ENCODE measurements at places on chromosomes 5 and 9. TPM values are rescaled to one million over a fixed set of nuclear protein-coding genes. Genes with fewer than 3 reads are reported as not detected.
A peak's percentile ranks its signal among the peaks of the same experiment; 100 is the strongest.

Gene FBXL7
- not detected for total RNA-seq

DNA sequence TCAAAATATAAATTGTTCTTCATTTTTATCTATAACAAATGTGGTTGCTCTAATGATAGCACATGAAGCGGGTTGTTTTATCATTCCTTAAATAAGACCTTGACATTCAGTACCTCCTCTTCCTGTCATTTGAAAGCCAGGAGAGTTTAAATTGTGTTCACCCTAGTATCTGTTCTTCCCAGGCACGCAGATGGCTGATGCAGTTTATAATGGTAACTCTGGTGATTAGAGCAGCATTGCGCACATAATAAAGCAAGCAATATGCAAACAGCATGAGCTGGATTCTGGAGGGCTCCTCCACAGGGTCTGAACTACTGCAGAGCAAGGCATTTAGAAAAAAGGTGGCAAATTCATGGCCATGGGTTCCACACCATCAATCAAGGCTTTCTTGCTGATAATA is 307.8 kb downstream of the ENC1 start:
- DNase-seq = no peak

GRCh38 chr9:24502206-24502937 is 43.3 kb downstream of the IZUMO3 start:
- DNase-seq = no peak

- no peak for DNase-seq
These were observed 70.5 kb downstream of the ST8SIA4 start for GRCh38 chr5:100832252-100833230.

Gene LVRN
- not detected for total RNA-seq

DNA sequence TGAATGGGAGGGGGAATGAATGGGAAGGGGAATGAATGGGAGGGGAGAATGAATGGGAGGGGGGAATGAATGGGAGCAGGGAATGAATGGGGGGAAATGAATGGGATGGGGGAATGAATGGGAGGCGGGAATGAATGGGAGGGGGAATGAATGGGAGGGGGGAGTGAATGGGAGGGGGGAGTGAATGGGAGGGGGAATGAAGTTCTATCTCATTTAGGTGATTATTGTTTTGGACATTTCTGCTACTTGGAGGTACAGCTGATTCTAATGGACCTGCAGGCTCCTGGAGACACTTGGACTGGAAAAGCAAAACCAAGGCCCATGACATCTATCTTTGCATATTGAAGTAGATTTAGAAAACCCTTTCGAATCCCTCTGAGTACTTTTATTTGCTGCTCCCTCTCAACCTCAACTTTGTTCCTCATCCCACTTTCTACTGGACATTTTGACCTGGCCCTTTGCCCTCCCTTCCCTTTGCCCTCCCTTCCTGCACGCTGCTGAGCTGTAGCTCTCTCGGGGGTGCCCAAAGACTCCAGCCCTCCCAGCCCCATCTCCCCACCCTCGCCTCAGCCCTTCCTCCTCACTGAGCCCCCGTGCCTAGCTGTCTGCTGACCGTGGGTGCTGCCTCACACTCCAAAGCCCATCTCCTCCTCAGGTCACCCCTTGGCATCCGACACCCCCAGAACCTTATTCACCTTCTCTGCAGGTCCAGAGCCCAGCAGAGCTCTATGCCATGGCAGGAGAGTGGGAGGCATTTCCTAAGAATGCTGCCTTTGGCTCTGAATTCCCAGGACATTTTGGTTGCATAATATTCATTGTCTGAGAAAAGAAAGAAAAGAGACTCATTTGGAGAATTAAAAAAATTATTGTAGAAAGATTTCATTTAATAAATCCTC is 19.9 kb upstream of the LPCAT1 start:
- DNase-seq = no peak

DNA sequence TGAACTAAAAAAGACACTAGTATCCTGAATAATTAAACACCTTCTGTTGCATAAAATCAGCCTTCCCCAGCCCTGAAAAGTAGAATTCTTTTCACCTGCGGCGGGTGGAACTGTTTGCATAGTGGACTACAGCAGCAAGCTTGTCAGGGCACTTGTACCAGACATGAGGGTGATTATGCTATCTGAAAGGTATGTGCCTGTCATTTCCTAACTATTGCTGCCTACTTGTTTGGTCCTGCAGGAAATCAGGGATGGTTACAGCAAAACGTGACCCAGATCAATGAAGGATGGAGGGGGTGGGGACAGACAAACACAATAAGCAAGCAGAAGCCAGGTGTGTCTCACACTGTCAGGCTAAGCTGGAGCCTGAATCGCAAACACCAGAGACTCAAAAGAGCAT is 385.6 kb downstream of the MLLT3 start:
- no peak for DNase-seq

GRCh38 chr9:115672477-115673316 is 480.9 kb upstream of the PAPPA start:
- no peak for DNase-seq

DNA sequence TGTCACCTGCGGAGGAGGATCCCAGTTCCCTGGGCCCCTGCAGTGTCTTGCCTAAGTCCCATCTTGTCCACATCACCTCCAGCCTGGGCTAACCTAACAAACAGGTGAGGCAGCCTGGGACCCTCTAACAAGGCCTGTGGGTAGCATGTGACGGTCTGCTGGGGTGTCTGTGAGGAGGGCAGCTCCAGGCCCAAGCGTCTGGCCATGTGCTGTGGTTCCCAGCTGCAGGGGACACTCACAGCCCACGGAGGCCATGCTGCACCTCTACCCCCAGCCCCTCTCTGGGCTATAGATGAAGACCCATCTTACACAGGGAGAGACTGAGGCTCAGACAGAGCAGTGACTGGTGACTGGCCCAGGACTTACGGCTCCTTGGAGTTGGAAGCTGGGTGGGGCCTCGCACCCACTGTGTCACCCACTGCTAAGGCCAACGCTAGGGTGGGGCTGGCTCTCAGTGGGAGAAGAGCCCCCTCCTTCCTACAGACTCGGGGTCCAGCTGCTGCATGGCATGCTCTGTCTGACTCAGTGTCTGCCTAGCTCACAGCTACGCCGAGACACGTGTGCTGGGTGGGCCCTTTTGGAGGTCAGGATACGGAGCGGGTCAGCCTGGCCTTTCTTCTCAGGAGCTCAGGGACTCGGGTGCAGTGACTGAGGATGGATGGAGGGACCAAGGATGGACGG is 40.8 kb upstream of the RNF130 start:
- DNase-seq = no peak

GRCh38 chr9:124808246-124808956 is 31.5 kb downstream of the OLFML2A start:
- DNase-seq = no peak

GRCh38 chr5:98923966-98924365 is 4.8 kb downstream of the CHD1 start:
- DNase-seq = no peak

Gene SLC36A3
- not detected for total RNA-seq

GRCh38 chr9:101442318-101442717 is 6.7 kb upstream of the ALDOB start:
- DNase-seq = peak; percentile 90

GRCh38 chr5:171654881-171655280 is 130.7 kb upstream of the SMIM23 start:
- DNase-seq = no peak

DNA sequence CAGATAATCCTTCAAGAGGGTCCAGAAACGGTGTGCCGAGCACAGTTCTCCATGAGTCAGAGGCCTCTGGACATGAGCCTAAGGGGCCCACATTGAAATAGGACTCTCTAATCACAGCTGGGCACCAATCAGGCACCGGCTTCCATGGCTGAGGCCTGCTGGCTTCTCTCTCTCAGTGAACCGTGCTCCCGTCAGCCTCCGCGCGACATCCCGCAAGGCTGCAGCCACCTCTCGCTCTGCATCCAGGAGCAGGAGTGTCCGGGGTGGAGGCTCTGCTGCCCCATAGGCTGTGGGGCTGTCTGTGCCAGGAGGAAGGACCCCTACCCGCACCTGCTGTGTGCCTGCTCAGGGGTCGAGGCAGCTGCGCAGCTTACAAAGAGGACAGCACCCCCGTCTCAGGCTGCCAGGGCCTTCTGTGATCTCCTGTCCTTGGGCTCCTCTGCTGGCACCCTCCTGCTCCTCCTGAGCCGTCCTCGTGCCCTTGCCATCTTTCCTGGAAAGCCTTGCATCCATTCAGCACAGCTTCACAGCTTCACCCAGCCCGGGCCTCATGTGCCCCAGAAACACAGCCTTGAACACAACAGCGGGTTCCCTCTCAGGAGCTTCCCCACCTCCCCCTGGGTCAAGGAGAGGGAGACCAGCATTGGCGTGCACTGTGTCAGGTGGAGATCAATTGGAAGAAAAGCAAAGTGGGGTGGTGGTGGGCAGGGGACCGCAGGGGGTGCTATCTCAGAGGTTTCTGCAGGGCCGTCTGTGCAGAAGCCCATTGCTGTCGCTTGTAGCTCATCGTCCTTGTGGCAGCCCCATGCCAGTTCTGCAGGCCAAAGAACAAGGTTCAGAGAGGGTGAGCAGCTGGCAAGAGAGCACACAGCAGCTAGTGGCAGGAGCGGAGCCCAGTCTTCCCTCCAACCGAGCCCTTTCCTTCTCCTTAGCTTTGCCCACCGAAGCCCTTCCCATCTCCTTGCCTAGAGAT is 22.8 kb upstream of the FCN1 start:
- DNase-seq = no peak

DNA sequence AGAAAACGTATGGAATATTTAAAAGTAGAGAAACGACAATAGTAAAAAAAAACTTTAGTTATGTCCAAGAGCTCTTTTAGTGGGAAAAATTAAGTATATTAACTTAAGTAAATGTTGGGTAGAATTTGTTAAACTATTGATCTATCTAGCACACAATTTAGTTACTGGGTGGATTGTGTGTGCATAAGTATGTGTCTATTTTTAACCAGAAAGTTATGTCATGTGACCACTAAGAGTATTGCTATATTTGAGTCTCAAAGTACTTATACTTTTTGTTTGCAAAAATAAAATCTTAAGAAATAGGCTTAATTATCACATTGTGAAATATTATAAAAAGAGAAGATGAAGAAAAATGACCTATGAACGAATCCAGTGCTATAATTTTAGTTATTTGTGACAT is 56.8 kb downstream of the ADGRV1 start:
- DNase-seq = no peak

GRCh38 chr5:137567226-137567625 is 68.1 kb upstream of the SPOCK1 start:
- DNase-seq = no peak

DNA sequence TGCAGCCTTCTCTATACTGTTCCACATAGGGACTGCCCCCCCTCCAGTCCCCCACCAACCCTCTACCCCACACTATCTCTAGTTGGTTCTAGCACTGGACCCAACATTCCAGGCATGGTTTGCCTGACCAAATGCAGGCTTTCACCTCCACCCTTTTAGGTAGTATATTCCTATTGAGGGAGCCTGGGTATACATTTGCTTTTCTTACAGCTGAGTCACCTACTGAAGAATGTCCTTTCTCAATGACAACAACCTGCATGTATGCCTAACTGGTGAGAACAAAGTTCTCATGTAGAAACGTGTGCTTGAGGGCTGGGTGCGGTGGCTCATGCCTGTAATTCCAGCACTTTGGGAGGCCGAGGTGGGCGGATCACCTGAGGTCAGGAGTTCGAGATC is 8.2 kb downstream of the TNIP1 start:
- DNase-seq = no peak

- no peak for DNase-seq
These were observed 1.4 kb upstream of the IPPK start for GRCh38 chr9:92671323-92671722.

DNA sequence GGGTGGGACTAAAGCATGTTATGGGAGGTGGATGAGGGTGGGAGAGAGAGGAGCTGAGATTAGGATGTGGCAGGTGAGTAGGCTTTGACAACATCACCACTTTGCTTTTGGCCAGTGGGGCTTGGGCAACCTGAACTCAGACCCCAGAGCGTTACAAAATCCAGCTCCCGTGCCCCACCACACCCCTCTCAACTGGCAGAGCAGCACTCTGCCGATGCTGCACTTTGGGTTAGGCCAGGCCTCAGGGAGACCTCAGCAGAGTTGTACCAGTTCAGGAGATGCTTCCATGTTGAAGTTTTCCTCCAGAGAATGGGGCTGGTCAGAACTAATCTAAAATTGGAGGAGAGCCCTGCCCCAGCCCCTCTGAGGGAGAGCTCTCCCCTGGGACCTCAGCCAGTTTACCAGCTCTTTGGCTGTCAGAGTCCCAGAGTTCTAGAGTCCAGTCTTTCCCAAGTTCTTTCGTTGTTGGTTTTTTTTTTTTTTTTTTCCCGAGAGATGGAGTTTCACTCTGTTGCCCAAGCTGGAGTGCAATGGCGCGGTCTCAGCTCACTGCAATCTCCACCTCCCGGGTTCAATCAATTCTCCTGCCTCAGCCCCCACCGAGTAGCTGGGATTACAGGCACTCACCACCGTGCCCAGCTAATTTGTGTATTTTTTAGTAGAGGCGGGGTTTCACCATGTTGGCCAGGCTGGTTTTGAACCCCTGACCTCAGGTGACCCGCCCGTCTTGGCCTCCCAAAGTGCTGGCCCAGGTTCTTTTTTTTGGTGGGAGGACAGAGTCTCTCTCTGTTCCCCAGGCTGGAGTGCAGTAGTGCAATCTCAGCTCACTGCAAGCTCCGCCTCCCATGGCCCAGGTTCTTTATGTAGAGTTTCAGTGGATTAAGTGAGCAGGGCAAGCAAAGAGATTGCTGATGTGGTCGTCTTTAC is 17.8 kb downstream of the NUDT2 start:
- no peak for DNase-seq

DNA sequence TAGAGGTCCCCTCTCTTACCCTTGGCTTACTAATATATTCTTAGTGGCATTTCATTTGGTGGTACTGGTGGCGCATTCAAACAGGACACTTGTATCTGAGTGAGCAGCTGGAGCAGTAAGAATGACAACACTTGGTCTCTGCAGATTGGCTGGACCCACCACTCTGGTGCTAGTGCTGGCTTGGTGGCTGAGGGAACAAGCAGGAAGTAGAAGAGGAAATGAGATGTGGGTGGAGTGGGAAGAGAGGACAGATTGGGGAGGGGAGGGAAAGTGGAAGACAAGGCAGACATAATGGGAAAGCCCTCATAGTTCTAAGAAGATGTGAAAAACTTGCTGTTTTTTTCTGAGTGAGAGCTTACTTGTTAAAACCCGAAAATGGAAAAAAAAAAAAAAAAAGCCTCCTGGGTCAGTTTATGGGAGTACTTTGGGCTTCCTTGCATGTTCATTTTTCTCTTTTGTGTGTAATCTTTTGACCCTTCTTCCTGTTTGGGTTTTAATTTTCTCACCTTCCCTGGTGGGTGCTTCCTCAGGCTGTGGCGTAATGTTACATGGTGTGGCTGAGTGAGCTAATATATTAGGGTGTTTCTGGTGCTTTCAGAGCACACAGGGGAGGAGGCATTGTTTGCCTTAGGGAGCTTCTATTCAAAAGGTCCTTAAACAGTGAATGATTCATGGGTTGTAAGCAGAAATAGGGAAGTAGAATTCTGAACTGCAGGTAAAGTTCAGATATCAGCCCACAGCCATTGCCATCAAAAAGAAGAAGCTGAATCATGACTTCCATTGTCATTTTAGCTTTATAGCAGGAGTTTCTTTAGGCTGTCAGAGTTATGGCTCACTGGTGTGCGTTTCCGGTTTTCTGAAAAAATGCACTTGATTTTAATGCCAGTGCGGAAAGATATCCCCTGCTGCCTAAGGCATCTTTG is 52.3 kb downstream of the TLE4 start:
- DNase-seq = no peak

Measured in G401 (cell line).